ENCODE measurements at places on chromosomes 16 and 17.

DNA sequence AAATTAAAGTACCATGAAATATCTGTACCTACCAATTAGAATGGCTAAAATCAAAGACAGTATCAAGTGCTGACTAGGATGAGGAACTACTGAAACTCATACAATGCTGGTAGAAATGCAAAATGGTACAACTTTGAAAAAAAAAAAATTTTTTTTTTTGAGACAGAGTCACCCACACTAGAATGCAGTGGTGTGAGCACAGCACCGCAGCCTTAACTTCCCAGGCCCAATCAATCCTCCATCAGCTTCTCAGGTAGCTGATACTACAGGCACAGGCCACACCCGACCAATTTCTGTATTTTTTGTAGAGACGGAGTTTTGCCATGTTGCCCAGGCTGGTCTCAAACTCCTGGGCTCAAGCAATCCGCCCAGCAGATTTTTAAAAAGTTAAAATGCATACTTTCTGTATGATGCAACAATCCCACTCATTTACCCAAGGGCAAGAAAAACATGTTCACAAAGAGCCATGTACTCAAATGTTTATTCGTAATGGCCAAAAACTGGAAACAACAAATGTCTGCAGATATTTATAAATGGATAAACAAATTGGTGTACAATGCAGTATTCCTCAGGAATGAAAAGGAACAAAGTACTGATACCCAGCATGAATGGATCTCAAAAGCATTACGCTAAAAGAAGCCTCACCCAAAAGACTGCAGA lies 8.7 kb downstream of the SMURF2 start:
- no peak for DNase-seq

- DNase-seq: peak; percentile 50
Measured at GRCh38 chr17:64343833-64344637, 46.6 kb downstream of the PECAM1 start.

DNA sequence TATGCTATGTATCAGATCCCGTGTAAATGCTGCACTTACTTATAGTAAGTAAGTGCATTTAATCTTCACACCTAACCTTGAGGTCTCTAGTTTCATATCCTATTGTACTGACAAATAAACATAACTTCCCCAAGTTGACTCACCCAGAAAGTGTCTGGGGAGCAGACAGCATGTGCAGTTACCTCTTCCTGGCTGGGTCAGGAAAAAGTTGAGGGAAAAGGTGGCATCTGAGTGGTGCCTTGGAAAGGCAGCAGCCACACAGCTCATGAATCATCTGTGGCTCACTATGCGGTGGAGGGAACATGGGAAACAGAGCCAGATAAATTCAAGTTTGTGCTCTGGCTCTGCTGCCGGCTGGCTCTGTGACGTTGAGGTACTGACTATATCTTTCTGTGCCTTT lies 382.0 kb upstream of the DYNLRB2 start:
- no peak for DNase-seq

DNA sequence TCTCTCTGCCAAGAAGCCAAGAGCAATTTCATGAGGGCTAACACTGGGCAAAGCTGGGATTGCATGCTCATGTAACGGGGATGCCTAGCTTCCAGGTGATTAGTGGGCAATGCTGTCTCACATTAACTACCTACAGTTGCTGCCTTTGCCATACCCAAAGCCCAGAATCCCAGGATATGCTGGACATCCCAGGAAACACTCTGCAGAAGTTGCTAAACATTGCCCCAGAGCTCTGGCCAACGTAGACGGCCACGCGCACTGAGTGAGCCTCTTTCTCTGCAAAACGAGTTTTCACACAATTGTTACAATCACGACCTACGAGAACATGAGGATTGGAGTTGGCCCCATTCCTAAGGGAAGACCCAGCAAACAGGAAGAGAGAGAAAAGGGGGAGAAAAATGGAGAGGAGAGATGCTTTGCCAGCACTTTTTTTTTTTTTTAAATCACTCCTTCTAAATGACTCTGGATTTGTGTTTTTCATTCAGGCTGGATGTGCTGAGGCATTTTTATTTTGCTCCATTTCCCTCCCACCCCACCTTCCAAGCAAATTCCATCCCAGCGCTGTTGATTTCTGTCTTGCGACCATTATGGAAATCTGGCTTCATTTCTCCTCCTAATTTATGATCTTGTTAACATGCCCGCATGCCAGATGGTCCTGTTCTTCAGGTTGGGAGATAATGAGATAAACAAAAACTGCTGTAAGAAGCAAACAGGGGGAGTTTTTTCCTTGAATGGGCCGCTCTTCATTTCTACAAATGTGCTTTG lies 112.8 kb upstream of the DNAH9 start:
- DNase-seq: no peak

- peak; percentile 39 for DNase-seq
Measured at GRCh38 chr16:54875443-54875842, 55.2 kb upstream of the IRX5 start.

GRCh38 chr17:56297184-56297583 lies 143.9 kb downstream of the ANKFN1 start:
- no peak for DNase-seq

DNA sequence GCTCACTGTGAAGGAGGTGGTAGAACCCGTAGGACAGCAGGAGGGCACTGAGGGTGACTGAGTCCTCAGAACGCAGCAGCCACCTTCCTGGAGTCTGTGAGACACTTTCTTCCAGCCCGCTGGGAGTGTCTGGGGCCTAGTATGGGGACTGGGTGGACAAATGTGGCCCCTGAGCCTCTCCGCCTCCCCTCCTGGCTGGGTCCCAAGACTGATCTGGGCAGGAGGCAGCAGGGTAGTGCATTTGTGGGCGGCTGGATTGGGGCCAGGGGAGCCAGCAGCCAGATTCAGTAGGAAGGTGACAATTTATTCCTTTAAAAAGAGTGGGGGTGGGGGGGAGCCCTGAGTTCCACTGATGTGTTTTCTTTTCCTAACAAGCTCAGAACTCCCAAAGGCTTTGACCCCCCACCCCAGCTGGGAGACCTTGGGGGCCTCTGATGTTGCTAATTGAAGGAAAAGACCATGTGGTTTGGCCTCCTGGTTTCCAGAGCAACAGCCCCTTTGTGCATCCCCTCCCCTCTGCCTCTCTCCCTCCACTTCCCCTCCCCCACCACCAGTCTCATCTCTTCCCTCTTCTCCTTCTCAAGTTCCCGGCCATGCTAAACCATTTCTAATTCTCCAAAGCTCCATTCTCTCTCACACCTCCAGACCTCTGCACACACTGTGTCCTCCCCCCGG lies 4.4 kb downstream of the CLEC19A start:
- peak; percentile 71 for DNase-seq

- no peak for DNase-seq
Measured at GRCh38 chr16:67054901-67055300, 26.0 kb downstream of the CBFB start.

GRCh38 chr16:9612267-9612666 lies 520.8 kb downstream of the HAPSTR1 start:
- DNase-seq: peak; percentile 3

GRCh38 chr16:35691057-35691456 lies 2231.6 kb downstream of the TP53TG3F start:
- no peak for DNase-seq

- no peak for DNase-seq
Measured at GRCh38 chr16:49653577-49653976, 202.3 kb downstream of the ZNF423 start.

DNA sequence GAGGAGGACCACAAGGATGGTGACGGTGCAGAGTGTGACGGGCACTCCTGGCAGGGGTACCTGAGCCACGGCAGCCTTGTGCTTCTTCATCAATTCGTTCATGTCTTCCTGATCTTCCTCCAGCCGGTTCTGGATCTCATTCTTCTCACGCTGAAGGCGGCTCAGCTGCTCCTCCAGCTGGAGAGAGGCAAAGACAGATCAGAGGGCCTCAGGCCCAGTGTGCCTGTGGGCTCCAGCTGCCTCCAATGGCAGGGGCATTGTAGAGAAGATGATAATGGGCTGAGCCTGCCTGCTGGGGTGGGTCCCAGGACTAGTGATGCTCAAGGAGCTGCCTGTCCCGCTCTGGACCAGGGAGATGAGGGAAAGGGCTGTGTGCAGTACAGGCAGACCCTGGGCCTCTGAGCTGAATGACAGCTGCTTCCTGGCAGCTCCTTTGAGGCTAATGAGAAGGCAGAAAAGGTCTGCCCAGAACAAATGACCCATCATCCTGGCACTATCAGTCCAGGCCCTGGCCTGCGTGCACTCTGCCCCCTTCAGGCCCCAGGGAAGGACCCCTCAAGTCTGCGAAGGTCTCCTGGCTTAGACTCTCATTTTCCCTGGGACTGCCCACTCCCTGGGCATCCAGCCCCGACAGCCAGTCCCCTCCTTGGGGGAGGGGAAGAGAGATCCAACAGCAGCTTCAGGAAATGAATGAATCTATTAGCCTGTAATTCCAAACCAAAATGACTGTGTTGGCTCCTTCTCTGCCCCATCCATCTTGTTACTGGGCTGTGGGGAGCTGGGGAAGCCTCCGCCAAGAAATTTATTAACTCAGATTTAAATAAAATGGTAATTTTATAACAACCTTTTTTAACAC lies 48.0 kb downstream of the PIPOX start:
- DNase-seq: no peak

DNA sequence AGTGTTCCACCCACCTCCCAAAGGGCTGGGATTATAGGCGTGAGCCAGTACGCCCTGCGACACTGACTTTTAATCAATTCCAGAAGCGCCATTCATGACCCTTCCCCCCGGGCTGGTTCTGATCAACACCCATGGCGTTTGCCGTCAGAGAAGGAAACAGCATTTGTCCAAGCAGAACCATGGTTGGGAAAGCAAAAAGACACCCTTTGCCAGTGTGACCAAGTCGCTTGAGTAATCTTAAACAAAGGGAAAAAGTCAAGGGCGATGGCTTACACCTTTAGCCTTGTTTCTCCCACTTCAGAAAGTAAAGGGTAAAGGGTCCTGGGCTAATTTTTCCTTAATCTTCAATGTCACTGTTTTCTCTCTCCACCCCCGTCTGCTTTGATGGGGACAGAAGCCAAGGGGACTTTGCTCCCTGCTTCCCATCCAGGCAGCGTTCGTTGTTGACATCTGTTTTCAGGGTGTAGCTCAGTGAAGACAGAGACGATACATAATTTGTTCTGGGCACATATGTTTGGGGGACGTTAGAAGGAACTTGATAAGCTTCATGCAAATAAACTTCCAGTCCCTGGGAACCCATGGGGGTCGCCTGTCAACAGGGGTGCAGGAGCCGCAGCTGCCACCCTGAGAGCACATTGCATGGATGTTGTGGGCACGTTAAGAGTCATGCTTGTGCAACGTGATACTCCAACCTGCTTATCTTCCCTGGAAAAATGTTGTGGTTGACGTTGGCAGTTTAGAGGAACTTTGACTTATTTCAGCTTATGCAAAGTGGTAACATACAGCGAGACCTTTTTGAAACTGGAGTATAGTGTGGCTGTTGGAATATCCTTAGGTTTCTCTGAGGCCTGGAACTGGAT lies 50.6 kb upstream of the TANGO6 start:
- no peak for DNase-seq

GRCh38 chr16:27617665-27618064 lies 67.7 kb downstream of the KATNIP start:
- no peak for DNase-seq

GRCh38 chr17:39178536-39178935 lies 12.6 kb upstream of the ARL5C start:
- DNase-seq: no peak
